ENCODE measurements at places on chromosomes 1 and 21. TPM values are rescaled to one million over a fixed set of nuclear protein-coding genes. Genes with fewer than 3 reads are reported as not detected.

Gene TMEM51
- 3.2 TPM for total RNA-seq

- no peak overlapping the region for H3K27ac ChIP-seq
- no peaks in the 10 kb centered on the region for H3K36me3 ChIP-seq
- H3K4me3 ChIP-seq = no peak overlapping the region
- peaks cover 3% of the 10 kb centered on the region for H3K4me1 ChIP-seq
- DNase-seq = no peak
Observed at GRCh38 chr21:30979054-30979453, 59.2 kb downstream of the KRTAP19-8 start.

Gene ACTL8
- not detected for total RNA-seq

Gene TNNI3K
- not detected for total RNA-seq

GRCh38 chr1:1181938-1182410 lies 8.3 kb downstream of the TTLL10 start:
- H3K4me3 ChIP-seq = no peak overlapping the region
- H3K36me3 ChIP-seq = no peaks in the 10 kb centered on the region

DNA sequence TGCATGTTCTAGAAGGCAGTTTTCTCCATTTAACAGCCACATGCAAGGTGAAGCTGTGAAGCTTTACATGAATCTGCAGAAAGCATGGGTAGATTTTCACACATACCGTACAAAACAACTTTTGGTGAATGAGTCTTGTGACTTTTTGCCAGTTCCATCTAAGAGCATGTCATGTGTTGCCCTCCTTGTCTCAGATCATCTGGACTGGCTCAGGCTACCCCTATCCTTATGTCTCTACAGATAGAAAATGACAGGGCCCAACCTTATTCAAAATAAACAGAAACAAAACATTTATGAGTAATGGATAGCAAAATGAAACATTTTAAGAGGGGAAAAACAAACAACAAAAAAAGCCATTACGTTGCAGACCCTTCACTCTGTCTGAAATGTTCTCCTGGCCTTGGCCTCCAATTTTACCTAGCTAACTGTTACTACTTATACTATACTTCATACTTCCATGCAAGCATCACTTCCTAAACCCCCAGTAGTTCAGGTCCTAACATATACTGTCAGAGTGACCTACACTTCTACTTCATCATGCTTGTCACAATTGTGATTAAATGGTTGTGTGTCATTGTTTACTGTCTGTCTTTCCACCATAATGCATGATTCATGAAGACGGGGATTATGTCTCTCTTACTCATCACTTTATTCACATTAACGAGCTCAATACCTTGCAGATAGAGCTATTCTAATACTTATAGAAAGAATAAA lies 39.0 kb downstream of the LRRC8C start:
- no peaks in the 10 kb centered on the region for H3K27me3 ChIP-seq
- no peaks in the 10 kb centered on the region for H3K4me1 ChIP-seq
- no peak overlapping the region for H3K4me3 ChIP-seq
- no peaks in the 10 kb centered on the region for H3K36me3 ChIP-seq
- no peak overlapping the region for H3K27ac ChIP-seq

DNA sequence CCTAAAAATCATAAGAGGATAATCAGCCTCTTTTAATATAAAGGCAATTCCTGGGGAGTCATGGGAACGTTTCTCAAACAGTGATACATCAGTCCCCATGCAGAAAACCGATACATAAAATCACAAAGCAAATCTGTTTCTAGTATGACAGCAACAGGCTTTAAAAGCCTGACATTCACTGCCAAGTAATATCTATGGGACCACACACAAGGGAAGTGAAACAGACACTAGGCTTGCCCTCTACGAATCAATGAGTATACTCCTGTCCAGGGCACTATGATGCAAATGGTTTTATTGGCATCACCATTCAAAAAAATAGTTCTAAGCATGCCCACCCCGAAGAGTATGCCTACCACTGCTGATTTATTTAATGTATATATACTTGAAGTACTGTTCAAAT lies 54.4 kb downstream of the TIAM1 start:
- no peaks in the 10 kb centered on the region for H3K4me1 ChIP-seq
- H3K27ac ChIP-seq = no peak overlapping the region
- no peak for DNase-seq
- H3K27me3 ChIP-seq = peaks cover 2% of the 10 kb centered on the region

Gene C1orf116
- not detected for total RNA-seq

Gene NBPF4
- total RNA-seq = not detected

Gene C2CD4D
- total RNA-seq = not detected

- peaks cover 1% of the 10 kb centered on the region for H3K27me3 ChIP-seq
- H3K4me1 ChIP-seq = peaks cover under 1% of the 10 kb centered on the region
- no peaks in the 10 kb centered on the region for H3K36me3 ChIP-seq
- H3K27ac ChIP-seq = no peak overlapping the region
- DNase-seq = no peak
Observed at GRCh38 chr1:201488830-201489589, 17.9 kb downstream of the CSRP1 start.

- no peaks in the 10 kb centered on the region for H3K27me3 ChIP-seq
- H3K36me3 ChIP-seq = peaks cover 12% of the 10 kb centered on the region
- peaks cover 11% of the 10 kb centered on the region for H3K4me1 ChIP-seq
- H3K4me3 ChIP-seq = no peak overlapping the region
- H3K27ac ChIP-seq = peak overlapping the region; percentile 69
Observed at GRCh38 chr1:229139331-229140118, 131.4 kb upstream of the RAB4A start.

- H3K27ac ChIP-seq = no peak overlapping the region
- peaks cover 20% of the 10 kb centered on the region for H3K36me3 ChIP-seq
- no peaks in the 10 kb centered on the region for H3K4me1 ChIP-seq
- DNase-seq = no peak
- H3K4me3 ChIP-seq = no peak overlapping the region
- H3K27me3 ChIP-seq = no peaks in the 10 kb centered on the region
Observed at GRCh38 chr1:60581455-60582220, 500.7 kb upstream of the NFIA start.

Gene AMIGO1
- total RNA-seq = 8.0 TPM

GRCh38 chr1:7995437-7995836 lies 30.7 kb downstream of the ERRFI1 start:
- H3K27ac ChIP-seq = no peak overlapping the region
- DNase-seq = no peak
- peaks cover 2% of the 10 kb centered on the region for H3K27me3 ChIP-seq
- H3K4me3 ChIP-seq = no peak overlapping the region
- no peaks in the 10 kb centered on the region for H3K36me3 ChIP-seq

DNA sequence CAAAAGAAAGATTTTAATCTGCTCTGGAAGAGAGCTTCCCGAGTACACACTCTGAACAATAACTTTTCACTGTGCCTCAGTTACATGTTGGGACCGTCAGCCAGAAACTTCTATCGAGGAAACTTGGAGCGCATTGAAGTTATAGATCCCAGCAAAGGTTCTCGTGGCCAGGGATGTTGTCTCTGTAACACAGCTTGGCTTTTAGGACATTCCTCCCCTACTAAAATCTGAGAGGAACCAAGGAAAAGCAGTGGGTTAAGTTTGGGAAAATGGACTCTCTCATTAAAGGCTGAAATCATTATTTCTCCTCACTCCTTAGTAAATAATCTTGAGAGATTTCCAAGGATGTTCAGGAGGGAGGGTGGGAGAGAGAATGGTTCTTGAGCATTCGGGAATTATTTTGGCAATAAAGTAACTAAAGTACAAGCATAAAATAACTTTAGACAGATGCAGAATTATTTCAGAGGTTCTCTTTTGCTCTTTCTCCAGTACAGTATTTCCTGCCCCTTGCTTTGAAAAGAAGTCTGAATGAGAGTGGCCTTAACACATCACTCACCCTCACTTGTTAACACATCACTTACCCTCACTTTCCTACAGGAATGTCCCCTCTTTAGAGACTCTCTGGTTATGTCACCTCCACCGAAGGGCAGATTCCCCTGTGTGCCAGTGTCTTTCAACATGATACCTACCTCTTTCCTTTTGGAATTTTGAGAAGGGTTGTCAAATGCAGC lies 1.8 kb upstream of the NFIA start:
- peaks cover 15% of the 10 kb centered on the region for H3K27me3 ChIP-seq
- H3K4me3 ChIP-seq = peak overlapping the region; percentile 14
- H3K27ac ChIP-seq = no peak overlapping the region
- no peaks in the 10 kb centered on the region for H3K36me3 ChIP-seq
- DNase-seq = no peak

All from glutamatergic neuron (in vitro differentiated cells).